Smooth muscle cell of the umbilical artery (primary cell): ENCODE measurements at places on chromosomes 3 and 15. TPM values are rescaled to one million over a fixed set of nuclear protein-coding genes. Genes with fewer than 3 reads are reported as not detected.

Gene DUOXA2
- not detected in 2 replicates for total RNA-seq

Gene GCSAM
- total RNA-seq, result not detected in 2 replicates

Gene GP5
- 0.14 and 0.59 TPM in 2 replicates for total RNA-seq

Gene PPP1R14D
- not detected in 2 replicates for total RNA-seq

Gene DUOX2
- 0.05 TPM in 1 of 2 replicates, not detected in the other for total RNA-seq

Gene CFAP20DC
- total RNA-seq, result 1.8 and 2.7 TPM in 2 replicates

Gene STAB1
- total RNA-seq, result 1.1 and 1.2 TPM in 2 replicates

Gene CPN2
- total RNA-seq, result not detected in 2 replicates

Gene MKRN3
- total RNA-seq, result under 0.01 TPM in 1 of 2 replicates, not detected in the other

Gene C3orf20
- total RNA-seq, result 0.05 TPM in 1 of 2 replicates, not detected in the other

Gene PYGO1
- 10.1 and 10.4 TPM in 2 replicates for total RNA-seq

Gene SEMA5B
- total RNA-seq, result not detected in 2 replicates

Gene CTXND1
- not detected in 2 replicates for total RNA-seq
